ENCODE measurements at places on chromosomes 5 and 9.

DNA sequence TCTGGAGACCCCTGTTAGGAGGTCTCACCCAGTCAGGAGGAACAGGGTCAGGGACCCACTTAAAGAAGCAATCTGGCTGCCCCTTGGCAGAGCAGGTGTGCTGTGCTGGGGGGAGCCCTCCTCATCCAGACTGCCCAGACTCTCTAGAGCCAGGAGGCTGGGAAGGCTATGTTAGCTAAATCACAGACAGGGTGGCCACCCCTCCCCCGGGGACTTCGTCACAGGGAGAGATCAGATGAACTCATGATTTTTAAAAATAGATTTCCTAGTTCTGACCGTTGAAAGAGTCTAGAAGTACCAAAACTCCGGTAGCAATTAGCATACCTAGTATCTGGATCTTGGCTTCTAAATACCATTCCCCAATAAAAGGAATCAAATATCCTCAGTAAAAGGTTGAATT, 35.0 kb upstream of the FOXB2 start:
- DNase-seq: no peak

DNA sequence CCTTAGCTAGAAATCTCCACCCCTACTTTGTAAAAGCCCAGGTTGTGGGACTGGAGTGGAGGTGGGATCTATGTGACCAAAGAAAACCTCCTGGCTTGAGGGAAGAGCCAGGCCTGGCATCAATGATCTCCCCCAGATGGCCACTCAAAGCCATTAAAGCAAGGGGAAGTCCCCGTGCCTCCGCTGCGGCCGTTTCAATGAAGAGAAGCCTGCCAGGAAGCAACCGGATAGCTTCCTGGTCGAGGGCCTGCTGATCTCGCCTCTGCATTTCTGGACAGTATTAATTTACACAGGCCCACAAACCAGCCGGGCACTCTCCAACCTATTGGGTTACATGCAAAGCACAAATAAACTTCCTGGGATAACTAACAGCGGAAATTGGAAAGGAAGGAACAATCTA, 160.5 kb upstream of the MSX2 start:
- DNase-seq: no peak

DNA sequence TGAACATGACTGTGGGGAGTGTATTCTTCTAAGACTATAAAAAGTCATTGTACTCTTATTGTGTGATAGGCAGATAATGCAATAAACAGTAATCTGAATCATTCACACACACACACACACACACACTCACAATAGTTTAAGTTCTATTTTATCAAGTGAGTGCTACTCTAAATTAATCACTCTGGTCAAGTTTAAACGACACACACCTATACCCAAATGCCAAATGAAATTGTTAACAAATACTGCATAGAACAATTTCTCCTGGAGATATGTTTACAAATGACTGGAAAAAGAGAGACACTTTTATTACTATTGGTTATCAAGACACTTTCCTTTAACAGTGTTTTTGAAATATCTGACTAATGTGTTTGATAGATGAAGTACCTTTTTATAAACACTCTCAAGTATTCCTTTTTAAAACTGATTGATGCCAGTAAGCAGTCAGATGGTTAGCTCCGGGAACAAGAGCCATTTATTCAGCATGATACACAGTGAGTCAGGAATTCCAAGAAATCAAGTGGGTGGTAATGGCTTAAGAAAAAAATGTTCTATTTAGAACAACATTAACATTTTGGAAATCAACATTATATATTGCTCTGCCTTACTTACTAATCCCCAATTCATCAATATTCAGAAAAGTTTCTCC, 521.6 kb upstream of the ST8SIA4 start:
- DNase-seq: peak; percentile 89

GRCh38 chr5:79108086-79108485, 3.5 kb upstream of the BHMT start:
- no peak for DNase-seq

All from kidney glomerular epithelial cell (primary cell).